ENCODE measurements at places on chromosomes 13 and 19.

DNA sequence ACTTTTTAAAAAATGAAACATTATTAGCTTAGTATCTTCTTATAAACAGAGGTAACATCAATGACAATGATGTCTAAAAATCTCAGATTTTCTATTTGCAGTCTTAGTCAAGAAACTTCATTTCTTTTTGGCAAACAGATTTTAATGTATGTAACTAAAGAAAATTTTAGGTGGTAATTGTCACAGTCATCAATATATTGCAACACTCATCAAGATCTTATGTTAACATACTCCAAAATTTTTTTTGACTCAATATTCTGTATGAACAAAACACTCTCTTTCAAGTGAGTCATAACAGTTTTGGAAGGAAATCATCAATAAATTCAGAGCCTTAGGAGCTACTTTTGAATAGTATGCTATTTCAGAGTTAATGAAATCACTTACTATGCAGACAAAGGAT, 1507.6 kb downstream of the SLITRK1 start:
- no peak for DNase-seq

- no peak for DNase-seq
Observed at GRCh38 chr13:102484329-102484728, 82.5 kb upstream of the FGF14 start.

- DNase-seq: no peak
Observed at GRCh38 chr19:10166046-10166445, 28.7 kb downstream of the DNMT1 start.

- no peak for DNase-seq
Observed at GRCh38 chr13:111129465-111130115, 14.5 kb downstream of the ARHGEF7 start.

DNA sequence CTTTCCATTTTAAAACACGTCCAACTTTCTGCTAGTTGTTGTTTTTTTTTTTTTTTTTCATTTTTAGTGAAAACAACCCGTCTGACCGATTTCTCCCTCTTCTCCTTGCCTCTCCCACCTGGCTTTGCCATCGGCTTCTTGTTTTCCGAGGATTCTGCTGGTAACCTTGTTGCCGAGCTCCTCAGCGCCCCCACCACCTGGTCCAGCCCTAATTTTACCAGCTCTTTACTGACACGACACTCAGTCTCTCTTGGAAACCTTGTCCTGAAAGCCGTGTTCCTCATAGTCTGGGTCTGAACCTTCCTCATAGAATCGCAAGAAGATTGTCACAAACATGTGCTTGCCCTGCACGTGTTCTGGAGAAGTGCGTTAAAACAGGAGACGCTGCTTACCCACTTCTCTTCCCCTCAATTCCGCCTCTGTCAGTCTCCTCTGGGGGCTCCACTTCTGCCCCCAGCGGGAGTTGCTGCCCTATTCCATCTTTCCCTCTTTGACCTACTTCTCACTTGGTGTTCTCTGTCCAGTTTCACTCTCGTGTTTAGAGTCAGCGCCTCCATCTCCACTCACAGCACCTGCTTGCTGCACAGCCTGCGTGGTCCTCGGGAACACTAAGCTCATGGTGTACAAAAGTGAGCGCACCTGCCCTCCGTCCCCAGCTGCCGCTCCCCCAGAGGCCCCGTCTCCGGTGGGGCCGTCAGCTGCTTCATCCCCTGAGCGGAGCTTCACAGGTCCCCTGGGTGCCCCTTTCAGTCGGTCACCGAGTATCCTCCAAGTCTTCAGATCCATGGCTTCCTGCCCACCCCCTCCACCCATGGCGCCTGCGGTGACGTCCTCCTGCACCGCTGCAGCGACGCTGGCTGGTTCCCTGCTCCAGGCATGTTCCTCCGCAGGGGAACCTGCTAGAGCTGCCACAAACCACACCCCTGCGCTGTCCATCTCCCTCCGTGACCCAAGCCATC, 65.1 kb downstream of the TM9SF2 start:
- DNase-seq: no peak

DNA sequence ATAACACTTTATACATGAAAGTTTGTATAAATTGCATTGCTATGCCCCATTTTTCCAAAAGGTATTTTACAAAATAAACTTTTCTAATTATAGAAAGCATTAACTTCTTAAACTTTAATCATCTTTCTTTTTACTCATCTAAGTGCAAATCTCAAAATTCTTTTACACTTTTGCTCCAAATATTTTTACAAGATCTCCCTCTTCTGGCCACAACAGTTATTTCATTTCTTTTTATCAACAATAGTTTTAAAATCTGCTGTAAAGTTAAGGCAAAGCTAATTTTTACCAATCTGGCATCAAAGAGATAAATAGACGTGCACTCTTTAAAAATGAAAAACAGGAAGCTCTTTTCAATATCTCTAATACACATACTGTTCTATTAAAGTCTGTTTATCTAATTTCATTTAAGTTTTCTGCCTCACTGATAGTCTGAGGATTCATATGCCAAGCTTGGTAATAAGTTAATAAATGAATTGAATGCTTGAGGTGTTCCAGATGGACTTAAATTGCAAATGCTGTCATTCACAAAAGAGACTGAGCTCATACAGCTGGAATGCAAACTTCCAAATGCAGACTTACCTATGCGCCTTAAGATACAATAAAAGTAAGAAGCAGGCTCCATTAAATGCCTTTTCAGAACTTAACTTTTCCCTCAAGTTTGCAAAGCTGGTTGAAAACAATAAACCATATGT, 583.0 kb upstream of the ATXN8OS start:
- DNase-seq: no peak

DNA sequence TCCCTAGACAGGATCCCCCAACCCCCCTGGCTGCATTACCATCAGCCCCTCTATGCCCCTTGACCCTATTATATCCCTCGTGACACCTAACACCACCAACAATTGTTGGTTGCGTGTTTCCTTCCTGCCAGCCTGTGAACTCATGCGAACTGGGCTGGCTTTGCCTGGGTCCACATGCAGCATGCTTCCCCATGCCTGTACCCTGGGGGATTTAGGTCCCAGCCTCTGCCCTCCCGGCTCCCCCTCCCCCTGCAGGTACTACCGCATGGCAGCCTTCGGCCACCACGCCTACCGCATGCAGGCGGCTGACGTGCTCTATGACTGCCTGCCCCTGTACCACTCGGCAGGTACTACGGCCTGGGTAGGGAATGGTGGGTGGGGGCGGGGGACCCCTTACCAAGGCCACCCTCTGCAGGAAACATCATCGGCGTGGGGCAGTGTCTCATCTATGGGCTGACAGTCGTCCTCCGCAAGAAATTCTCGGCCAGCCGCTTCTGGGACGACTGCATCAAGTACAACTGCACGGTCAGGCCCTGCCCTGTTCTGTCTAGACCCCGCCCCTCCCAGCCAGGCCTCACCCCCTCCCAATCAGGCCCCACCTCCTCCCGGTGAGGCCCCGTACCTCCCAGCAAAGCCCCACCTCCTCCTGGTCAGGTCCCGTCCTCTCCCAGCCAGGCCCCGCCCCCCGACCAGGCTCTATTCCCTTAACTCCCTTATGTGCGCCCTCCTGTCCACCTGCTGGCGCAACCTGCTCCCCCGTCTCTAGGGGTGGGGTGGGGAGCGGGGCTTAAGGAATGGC, 18.5 kb downstream of the SLC27A1 start:
- no peak for DNase-seq

- DNase-seq: no peak
Observed at GRCh38 chr13:58376775-58377174, 745.2 kb downstream of the PCDH17 start.

- DNase-seq: peak; percentile 89
Observed at GRCh38 chr19:32373585-32374295, 28.3 kb downstream of the ZNF507 start.

- no peak for DNase-seq
Observed at GRCh38 chr19:8367327-8368001, 3.5 kb downstream of the ANGPTL4 start.

DNA sequence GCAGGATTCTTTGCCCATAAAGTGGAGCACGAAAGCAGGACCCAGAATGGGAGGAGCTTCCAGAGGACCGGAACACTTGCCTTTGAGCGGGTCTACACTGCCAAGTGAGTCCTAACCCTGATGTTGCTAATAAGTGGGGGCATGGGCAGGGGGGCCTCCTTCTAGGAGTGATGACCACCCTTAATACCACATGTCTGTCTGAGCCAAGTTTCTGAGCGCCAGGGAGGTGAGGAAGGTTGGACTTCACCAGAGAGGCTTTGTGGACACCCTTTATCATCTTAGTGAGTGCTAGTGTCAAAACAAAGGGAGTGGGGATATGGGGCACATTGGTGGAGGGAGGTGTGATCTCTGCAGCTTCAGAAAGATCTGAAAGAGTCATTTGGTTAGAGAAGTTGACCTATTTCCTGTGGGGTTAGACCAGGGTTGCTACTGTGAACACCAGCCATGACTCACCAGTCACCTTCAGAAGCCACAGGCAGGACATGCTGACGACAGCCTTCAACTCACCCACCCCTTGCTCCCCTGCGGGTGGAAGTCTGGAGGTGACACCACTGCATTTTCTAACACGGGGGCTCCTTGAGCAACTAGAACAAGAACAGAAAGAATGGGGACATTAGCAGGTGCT, 8.8 kb downstream of the ALOX5AP start:
- no peak for DNase-seq

- no peak for DNase-seq
Observed at GRCh38 chr13:40306817-40307216, 359.6 kb downstream of the FOXO1 start.

DNA sequence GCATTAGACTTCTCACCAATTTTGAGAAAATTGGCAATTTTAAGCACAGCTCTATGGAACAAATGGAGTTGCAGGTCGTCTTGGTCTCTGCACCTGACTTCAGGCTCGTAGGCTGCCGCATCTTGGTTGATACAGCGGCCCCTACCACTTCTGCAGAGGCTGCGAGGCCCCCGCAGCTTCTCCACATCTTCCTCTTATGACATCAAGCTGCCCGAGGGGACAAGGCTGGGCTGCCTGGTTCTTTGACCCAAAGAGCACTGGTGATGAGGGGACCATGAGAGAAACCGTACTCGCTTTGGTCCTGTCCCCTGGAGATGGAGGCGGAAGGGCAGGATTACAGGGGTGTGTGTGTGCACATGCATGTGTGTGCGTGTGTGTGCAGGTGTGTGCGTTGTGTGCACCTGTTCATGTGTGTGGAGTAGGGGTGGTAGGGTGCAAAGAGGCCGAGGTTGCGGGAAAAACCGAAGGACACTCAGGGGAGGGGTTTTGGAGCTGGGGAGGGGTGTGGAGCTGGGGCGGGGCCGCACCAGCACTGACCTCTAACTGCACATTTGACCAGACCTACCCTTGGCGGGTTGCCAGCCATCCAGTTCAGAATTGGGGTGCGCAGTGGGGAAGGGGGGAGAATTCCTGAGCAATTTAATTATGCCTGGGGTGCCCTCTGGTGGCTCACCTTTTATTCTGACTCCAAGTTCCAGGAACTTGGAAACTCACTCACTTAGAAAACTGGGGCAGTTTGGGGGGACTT, 65.1 kb upstream of the ARHGEF7 start:
- no peak for DNase-seq

DNA sequence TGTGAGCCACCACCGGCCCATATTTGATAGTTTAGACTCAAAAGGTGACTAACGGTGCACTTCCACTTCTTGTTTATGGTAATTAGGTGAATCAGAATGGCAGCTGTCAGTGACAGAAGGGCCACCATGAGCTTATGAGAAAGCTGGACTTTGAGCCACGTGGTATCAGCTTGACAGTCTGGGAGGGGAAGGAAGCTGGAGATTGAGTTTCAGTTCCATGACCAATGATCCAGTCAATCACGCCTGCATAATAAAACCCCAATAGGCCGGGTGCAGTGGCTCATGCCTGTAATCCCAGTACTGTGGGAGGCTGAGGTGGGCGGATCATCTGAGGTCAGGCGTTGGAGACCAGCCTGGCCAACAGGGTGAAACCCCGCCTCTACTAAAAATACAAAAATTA, 8.2 kb downstream of the EID2B start:
- no peak for DNase-seq

- no peak for DNase-seq
Observed at GRCh38 chr19:13604902-13605586, 98.8 kb upstream of the CACNA1A start.

All from keratinocyte (primary cell).